ENCODE measurements at places on chromosomes 2 and 18. TPM values are rescaled to one million over a fixed set of nuclear protein-coding genes. Genes with fewer than 3 reads are reported as not detected.

- no peak for DNase-seq
Measured at GRCh38 chr2:43267381-43267780, 41.0 kb upstream of the ZFP36L2 start.

DNA sequence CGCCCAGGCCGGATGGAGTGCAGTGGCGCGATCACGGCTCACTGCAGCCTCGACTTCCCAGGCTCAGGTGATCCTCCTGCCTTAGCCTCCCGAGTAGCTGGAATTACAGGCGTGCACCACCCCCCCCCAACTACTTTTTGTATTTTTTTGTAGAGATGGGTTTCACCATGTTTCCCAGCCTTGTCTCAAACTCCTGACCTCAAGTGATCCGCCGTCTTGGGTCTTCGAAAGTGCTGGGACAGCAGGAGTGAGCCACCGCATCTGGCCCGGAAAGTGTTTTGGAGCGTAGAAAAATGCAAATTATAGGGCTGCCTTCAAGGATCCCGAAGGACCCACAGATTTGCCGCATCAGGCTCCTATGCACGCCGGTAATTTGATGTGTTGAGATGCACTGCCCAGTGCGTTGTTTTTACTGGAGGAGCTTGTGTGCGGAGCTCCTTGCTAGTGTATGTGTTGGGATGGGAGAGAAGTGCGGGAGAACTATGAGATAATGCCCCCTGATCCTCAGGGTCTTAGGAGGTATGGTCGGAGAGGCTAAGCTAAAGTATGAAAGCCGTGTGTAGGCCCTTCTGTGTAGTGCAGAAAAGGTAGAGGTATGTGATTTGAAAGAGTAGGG lies 1.2 kb upstream of the CLASP1 start:
- no peak for DNase-seq

DNA sequence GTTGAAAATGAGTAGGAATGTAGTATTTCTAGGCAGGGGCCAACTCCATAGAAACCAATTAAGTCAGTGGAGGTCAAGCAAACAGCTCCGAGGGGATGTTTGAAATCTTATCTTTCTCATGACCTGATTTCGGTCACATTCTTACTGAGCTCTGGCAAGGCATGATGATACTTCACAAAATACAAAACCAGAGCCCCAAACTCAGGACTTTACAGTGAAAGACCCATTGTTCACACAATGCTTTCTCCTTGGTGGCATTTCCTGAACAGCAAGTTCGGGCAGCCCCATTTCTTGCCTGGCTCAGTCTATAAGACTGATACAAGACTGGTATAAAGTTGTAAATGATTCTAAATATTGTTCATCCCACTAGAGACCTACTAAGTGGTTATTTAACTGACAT lies 53.3 kb downstream of the LAMA1 start:
- peak; percentile 55 for DNase-seq

GRCh38 chr2:3754795-3755194 lies 51.4 kb downstream of the DCDC2C start:
- DNase-seq: no peak

The STPG4 gene
- total RNA-seq: under 0.01 TPM

GRCh38 chr2:127037476-127037875 lies 69.5 kb downstream of the BIN1 start:
- DNase-seq: no peak

DNA sequence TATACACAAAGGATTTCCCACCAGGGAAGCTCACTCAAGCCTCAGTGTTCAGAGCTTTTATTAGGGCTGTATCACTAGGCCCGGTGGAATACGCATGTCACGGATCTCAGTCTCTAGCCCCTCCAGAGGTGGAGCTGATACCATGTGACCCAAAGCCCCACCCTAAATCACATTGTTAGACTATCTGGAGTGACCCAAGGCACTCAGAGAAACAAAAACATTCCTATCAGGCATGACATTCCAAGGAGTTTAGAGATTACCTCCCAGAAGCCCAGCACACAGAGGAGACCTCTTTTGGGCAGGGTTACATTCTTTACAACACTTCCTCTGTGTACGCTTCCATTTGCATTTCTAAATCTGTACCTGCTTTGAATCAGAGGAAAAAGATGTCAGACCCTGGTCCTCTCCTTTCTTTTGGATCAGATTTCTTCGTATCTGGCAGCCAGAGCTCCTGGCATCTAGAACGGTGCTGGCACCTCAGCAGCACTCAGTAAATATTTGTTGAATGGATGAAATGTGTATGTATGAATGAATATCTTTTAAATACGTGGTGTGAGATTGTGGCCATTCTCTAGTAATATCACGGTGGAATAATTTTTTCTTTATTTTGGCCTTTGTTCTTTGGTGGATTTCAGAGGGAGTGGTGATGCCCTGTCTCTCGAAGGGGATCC lies 37.7 kb upstream of the SMAD2 start:
- DNase-seq: no peak

The ZNF385B gene
- not detected for total RNA-seq

GRCh38 chr2:24048769-24049484 lies 614 bp upstream of the FKBP1B start:
- DNase-seq: no peak

DNA sequence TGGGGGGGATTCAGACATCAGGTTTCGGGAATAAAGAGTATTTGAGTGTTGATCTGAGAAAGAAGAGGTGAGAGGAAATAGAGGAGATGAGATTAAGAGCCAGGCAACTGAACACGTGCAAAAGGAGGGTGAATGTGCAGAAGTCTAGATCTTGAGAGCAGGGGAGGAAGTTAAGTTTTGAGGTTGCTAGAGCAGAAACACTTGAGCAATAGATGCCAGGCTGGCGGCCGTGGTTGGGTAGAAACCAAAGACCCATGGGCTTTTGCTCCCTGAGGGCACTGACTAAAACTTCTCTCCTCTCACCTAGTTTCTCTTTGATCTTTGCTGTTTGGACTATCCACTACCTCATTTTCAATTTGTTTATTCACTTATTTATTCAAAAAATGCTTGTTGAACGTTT lies 116.0 kb downstream of the CDC42EP3 start:
- no peak for DNase-seq

The FMNL2 gene
- 24.7 TPM for total RNA-seq

The CDK15 gene
- total RNA-seq: 0.26 TPM

The COL5A2 gene
- total RNA-seq: 9.3 TPM

DNA sequence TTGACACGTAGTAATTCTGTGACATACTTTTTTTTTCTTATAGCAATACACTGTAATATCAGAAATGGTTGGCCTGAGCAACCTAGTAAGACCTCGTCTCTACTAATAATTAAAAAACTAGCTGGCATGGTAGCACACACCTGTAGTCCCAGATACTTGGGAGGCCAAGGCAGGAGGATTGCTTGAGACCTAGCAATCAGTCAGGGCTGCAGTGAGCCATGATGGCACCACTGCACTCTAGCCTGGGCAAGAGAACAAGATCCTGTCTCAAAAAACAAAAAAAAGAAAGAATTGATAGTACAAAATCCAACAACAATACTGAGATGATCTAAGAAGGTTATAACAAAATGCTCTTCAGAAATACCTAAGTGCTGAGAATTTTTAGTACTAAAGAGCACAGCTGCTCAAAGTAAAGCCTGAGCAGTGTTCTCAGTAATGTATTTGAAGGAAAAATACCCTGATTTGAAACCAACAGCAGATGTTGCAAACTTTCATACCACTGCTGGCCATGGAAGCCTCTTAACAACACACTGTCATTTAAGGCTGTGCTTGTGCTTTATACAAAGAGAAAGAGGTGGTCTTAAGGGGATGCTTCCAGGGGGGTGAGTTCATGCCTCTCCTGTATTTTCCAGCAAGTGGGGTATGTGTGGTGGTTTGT lies 132.6 kb upstream of the CDCA7 start:
- DNase-seq: no peak

GRCh38 chr2:188364033-188364630 lies 72.5 kb downstream of the GULP1 start:
- no peak for DNase-seq

All from bronchial epithelial cell (primary cell).